ENCODE measurements at places on chromosomes 6 and 20.

DNA sequence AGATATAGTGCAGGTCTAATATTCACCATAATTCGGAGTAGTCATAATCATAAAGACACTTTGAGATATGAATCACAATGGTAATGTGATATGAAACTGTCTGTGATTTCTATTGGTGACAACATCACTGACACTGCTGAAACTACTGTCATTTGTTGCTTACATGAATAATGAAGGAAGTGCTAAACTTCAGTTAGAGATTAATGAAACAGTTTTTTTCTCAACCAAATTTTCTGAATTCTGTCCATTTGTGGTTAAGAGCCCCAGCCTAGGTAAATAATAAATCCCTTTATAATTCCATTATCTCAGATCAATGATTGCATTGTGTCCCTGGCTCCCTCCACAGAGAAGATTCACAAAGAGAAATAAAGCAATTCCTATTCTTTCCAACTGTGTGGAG is 122.6 kb downstream of the HIVEP2 start:
- no peak for DNase-seq

- DNase-seq, result no peak
Measured at GRCh38 chr6:149763866-149764265, 14.3 kb downstream of the PCMT1 start.

GRCh38 chr20:36309643-36310042 is 3.5 kb downstream of the DLGAP4 start:
- no peak for DNase-seq

- no peak for DNase-seq
Measured at GRCh38 chr20:11901127-11901526, 16.6 kb upstream of the BTBD3 start.

DNA sequence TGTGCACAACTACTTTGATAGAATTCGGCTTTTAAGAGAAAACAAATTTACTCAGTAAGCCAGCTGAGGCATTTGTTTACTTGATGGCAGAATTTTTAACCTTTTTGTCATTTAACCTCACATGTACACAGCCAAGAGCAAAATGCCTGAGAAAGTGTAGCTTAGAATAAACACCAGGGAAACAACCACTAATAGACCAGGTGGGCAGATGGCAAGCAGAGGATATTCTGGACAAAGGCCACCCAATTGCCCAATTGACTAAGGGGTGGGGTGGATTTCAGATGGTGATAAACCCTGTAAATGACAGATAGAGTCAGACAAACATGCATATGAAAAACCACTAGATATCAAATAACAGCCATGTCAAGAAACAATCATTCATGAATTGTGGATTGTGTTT is 190.7 kb upstream of the FBXL4 start:
- no peak for DNase-seq

- no peak for DNase-seq
Measured at GRCh38 chr6:43274916-43275597, 23.0 kb upstream of the SLC22A7 start.

GRCh38 chr6:139852488-139853140 is 478.2 kb upstream of the CITED2 start:
- no peak for DNase-seq

DNA sequence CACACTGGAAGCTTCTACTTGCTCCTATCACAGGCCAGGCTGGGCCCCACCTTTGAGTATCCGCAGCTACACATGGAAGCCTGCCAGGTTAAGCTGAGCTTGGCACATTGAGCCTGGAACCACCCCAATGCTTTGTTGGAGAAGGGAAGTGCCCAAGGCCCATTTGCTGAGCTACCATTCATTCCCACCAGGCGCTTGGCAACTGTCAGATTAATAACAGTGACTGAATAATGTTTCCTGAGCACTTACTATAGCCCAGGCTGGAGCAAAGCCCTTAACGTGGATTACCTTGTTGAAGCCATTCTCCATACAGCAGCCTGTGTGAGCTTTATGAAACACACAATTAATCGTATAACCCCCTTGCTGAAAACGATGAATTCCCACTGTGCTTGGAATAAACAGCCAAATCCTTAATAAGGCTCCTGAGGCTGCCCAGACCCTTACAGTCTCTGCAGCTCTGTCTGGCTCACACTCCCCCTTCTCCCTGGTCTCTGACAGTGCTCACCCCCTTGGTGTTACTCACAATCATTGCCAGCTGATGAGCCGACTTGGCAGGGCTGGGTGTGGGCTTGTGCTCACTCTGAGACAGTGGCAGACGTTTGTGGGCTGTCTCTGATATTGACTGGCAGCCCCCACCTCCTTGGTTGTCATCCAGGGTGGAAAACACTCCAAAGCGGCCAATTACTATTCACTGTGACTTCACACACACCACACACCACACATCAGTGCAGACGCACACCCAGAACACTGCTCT is 357.1 kb downstream of the MAFB start:
- no peak for DNase-seq

- DNase-seq, result no peak
Measured at GRCh38 chr20:39829256-39829655, 859.8 kb downstream of the MAFB start.

DNA sequence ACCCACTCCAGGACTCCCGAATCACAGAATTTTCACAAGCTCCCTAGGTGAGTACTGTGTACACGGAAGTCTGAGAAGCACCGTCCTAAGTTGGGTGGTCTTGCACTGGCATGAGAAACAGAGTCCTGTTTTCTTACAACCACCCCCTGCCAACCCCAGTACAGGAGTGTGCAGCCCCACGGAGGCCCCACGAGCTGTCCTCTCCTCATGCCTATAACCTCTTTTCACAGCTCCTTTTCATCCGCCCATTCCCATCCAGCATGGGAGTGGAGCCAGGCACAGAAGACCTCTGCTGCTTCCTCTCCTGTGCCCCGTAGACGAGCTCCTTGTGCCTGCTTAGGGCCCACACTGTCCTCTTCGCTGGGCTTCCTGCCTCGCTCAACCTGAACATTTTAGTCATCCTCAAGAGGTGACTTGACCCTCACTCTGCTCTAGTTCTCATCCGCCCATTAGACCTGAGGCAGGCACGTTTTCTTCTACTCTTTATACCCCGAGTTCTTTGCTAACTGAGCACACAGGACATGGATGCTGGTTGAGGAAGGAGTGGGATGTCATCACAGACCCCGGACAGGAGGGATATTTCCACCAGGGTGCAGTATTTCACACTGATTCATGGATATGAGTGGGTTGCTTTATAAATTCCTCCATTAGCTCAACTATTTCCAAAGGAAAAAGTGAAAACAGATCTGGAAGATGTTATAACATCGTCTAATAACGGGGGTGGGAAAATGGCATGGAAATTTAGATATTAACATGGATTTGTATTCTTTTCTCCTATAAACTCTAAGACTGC is 160.5 kb downstream of the TTLL2 start:
- DNase-seq, result no peak

- no peak for DNase-seq
Measured at GRCh38 chr20:36468149-36469000, 72.9 kb upstream of the MYL9 start.

DNA sequence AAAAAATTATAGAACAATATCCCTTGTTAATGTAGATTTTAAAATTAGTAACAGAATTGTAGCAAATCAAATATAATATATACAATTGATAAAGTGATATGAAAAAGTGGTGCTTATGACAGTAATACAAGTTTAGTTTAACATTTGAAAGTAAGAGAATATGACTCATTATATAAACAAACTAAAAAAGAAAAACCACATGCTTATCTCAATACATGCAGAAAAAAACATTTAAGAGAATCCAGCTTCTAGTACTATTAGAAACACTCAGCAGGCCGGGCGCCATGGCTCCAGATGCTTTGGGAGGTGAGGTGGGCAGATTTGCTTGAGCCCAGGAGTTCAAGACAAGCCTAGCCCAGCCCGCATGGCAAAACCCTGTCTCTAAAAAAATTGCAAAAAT is 60.7 kb upstream of the LAMA2 start:
- DNase-seq, result no peak

GRCh38 chr20:23116311-23117089 is 30.4 kb upstream of the CD93 start:
- no peak for DNase-seq

DNA sequence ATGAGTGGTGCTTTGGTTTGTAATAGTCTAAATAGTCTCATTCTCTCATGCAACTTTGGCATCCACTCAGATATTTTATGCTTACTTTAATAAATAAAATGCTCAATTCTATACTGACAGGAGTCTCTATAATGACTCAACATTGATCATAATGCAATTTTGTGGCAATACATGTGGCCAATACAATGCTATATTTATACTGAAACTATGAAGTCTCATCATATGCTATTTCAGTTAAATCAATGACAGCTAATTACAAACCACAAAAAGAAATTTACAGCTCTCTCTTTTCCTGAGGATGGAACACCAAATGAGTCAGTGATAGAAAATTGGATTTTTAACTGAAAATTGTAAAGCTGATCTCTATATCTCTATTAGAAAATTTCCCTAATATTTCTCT is 77.1 kb downstream of the WASF1 start:
- no peak for DNase-seq

DNA sequence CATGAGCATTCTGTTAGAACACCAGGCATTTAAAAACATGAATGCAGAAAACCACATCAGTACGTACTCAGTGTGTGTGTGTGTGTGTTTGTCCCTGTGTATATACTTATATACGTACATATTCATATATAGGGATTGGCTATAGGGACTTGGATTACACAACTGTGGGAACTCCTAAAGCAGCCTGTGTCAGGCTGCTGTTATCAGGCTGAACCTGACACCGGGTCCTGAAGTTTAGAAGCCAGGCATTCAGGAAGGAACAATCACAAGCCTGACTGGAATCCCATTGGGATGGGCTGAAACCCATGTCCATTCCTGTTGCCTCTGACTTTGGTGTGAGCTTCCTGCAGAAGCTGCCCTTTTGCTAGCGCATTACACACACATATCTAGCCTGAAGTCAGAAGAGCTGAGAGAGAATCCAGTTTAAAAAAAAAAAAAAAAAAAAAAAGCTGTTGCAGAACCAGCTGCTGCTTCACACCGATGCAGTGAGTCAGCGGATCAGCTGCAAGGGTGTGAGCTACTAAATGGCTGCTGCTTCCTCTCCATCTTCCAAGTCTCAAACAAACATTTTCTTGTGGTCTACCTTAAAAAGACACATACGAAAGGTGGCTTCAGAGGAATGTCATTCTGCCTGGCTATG is 348.1 kb downstream of the THBS2 start:
- no peak for DNase-seq

- DNase-seq, result no peak
Measured at GRCh38 chr6:51398064-51398705, 579.5 kb downstream of the TFAP2B start.

GRCh38 chr6:116218172-116218633 is 35.7 kb downstream of the TSPYL4 start:
- no peak for DNase-seq

DNA sequence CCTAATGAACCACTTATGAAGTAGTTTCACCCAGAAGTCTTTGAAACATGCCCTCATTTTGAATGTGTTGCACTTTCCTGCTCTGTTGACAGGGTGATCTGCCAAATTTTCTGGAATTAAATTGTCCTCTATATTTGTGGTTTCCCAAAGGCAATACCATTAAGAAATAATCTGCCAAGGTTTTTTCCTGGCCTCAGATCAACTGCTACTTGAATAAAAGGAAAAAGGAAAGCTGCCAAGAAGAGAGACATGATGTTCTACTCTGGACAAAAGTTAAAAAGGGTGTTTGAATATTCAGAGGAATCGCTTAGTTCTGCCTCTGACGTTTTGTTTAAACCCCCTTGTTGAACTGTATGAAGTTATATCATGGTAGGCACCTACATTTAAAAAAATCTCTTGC is 37.4 kb upstream of the ARMH2 start:
- no peak for DNase-seq

DNA sequence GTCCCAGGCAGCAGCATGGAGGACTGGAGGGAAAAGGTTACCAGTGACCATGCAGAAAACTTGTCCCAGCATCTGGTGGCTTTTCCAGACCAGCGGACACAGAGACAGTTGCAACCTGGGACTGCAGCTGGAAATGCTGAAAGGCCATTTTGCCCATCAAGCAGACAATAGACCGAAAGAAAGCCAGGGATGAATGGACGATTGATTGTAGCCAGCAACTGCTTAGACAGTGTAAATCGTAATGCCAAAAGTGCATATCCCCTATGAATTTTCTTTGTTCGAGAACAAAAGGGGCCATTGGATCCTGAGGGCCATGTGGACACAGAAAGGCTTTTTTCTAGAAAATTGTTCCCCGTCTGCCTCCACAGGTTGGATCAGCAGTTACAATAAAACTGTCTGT is 115.7 kb downstream of the MBOAT1 start:
- no peak for DNase-seq

DNA sequence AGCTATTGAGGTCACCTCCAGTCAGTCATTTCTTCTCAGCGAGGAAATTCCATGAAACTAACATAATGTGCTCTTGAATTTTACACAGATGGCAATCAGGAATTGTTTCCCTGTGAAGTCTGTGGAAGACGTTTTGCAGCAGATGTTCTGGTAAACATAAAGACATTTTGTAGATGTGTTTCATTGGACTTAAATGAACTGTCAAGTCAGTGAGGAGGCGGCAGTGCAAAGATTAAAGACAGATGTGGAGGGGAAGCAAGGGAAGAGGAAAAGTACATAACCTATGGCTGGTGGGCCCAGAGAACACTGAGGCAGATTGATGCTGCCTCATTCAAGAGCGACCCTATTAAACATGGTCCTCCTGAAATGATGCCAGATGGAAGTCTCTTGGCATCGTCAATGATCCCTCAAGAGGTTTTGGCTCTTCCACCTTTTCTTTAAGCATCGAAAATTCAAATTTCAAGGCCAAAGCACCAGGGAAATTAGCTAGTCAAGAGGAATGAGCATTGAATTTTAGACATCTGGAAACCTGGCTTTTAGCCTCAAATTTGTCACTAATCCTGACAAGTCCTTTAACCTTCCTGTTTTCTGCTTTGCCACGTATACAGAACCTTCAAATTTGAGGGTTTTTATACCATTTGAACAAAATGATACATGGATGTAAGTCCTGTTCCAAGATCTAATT is 20.1 kb downstream of the ZC2HC1B start:
- DNase-seq, result no peak

GRCh38 chr6:113998811-113999210 is 27.9 kb upstream of the HDAC2 start:
- DNase-seq, result no peak

DNA sequence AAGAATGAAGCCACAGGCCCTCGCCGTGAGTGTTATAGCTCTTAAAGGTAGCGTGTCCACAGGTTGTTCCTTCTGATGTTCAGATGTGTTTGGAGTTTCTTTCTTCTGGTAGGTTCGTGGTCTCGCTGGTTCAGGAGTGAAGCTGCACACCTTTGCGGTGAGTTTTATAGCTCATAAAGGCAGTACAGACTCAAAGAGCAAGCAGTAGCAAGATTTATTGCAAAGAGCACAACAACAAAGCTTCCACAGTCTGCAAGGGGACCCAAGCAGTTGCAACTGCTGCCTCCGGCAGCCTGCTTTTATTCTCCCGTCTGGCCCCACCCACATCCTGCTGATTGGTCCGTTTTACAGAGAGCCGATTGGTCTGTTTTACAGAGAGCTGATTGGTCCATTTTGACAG is 5.2 kb downstream of the HIVEP1 start:
- DNase-seq, result no peak

DNA sequence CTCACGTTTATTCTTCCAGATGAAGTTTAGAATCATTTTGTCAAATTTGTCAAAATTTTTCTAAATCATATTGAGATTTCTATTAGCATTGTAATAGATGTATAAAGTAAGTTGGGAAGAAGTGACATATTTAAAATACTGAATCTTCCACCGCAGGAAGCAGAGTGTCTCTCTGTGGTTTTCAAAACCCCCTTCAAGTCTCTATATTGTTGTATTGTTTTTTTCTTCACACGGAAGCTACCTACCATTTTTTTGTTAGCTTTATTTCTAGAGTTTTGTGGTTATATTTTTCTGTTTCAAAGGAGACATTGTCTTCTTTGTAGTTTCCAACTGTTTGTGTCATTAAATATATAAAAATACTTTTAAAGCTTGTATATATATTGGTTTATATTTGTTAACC is 188.6 kb downstream of the ZDHHC14 start:
- DNase-seq, result no peak
